Hypothalamus (tissue), 51 donors: ENCODE measurements at places on chromosomes 1 and 21.

DNA sequence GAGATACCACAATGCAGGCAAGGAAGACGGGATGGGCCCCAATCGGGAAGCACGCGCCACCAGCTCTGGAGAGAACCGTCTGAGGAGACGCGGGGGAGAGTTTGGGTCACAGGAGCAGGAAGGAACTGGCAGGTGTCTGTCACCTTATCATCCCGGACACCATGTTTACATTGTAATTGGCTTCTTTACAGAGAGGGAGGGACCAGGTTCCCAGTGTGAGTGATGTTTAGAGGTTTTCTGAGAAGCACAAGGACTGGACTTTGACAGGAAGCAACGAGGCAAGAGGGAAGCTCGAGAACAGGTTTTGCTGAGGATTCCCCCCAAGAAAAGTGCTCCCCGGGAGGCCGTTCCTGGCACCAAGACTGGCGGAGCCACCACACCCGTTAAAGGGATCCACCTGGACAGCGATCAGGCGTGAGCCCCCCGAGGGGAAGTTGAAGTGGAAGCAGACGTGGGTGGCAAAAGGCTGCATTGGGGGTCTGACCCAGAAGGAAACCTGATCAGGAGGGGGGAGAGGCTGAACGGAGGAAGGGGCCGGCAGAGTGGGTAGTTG is 957 bp downstream of the EPS15 start:
- DNase-seq: peak; percentile 18

- no peak for DNase-seq
Observed at GRCh38 chr1:23792151-23792945, 1.4 kb downstream of the LYPLA2 start.

GRCh38 chr1:40743860-40744259 is 39.7 kb upstream of the KCNQ4 start:
- DNase-seq: no peak

GRCh38 chr1:228182296-228183030 is 16.9 kb downstream of the IBA57 start:
- no peak for DNase-seq

DNA sequence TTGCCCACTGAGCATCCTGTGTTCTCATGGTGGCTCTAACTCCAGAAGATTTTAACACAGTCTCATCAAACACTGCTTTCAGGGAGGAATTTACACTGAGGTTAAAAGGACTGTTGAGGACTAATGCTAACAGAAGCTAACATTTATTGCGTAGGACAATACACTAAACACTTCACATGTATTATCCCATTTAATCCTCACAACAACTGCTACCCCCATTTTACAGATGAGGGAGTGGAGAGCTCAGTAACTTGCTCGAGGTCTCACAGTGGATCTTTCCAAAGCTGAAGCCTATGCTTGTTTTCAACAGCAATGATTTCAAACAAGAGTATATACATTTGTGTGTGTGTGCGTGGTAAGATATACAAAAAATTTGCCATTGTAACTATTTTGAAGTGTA is 13.9 kb downstream of the ATF3 start:
- no peak for DNase-seq

DNA sequence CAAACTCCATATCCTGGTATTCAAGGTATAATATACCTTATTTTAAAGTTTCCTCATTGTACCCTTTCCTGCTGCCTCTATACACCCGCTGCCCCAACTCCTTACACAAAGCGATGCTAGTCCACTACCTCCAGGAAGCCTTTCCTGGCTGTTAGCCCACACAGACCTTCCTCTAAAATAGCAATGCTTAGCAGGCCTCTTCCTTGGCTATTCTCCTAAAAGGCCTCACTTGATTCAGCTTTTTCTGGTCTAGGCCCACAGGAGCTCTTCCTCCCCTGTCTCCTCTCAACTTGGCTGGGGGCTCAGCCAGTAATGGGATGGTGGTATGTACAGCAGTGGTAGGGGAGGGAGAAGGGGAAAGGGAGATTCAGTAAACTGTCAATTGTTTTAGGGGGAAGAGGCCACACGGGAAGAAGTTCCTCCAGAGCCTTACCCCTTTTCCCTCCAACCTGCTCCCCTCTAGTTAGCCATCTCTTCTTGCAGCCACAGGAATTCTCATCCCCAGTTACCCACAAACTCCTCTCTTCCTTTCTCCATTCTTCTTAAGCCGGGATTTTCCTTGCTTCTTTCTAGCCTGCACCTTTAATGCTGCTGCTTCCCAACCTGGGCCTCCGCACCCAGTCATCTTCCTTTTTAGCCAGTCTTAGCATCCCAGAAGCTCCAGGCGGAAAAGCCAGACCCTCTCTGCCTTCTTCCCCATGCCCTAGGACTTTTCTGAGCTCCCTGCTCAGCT is 2.6 kb downstream of the LRRC41 start:
- DNase-seq: no peak

GRCh38 chr1:94940738-94941137 is 13.8 kb upstream of the CNN3 start:
- DNase-seq: no peak

GRCh38 chr1:171740987-171741871 is 636 bp downstream of the VAMP4 start:
- peak; percentile 73 for DNase-seq

GRCh38 chr1:3917761-3918160 is 17.7 kb upstream of the C1orf174 start:
- DNase-seq: no peak

DNA sequence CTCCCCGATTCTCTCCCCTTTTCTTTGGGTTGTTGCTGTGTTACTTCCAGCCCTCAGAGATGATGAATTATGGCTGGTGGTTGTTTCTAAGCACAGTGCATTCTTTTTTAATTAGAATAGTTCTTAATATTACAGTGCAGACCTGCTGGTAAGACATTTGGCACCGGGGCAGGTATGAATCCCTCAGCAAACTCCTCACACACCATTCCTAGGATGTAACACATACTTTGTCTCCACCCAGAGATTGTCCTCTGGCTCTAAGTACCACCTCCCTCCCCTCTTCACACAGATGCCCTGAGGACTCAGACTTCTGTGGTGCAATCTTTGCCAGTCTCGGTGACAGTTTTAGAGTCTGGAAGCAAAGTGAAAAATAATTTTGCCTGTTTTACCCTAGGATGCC is 143.1 kb downstream of the HLX start:
- no peak for DNase-seq

DNA sequence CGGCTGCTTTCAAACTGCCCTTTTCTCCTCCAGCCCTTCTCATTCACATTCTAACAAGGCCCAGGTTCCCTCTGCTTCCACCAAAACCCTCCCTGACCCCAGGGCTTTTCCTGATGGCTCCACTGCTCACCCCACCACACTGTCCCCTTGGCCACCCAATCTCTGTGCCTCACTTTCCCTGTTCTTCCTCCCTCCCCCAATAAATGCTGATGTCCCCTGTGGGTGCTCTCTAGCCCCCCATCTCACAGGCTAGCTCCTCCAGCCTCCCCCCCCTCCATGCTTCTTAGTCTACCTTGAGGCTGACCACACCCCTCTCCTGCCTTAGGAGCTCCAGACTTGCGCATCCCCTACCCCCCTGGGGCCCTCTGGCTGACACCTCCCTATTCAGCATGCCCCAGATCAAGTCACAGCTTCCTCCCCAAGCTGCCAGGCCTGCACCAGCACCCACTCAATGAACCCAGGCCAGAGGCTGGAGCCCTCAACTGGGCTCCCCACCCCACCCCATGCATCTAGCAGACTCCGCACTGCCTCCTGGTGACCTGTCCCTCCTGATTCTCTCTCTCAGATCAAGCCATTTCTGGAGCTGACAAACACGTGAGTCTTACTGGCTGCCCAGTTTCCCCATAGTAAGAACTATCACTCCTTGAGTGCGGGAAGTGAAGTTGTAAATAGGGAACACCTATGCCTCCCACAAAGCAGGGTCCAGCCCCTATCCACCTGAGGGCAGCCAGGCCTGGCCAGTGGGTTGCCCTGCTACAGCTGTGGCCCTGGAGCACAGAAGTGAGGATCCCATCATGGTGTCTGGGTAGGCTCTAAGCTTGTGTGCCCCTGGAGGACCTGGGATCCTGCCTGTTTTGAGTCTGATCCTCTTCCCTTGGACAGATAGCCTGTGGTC is 117.9 kb downstream of the DMRTB1 start:
- DNase-seq: no peak

DNA sequence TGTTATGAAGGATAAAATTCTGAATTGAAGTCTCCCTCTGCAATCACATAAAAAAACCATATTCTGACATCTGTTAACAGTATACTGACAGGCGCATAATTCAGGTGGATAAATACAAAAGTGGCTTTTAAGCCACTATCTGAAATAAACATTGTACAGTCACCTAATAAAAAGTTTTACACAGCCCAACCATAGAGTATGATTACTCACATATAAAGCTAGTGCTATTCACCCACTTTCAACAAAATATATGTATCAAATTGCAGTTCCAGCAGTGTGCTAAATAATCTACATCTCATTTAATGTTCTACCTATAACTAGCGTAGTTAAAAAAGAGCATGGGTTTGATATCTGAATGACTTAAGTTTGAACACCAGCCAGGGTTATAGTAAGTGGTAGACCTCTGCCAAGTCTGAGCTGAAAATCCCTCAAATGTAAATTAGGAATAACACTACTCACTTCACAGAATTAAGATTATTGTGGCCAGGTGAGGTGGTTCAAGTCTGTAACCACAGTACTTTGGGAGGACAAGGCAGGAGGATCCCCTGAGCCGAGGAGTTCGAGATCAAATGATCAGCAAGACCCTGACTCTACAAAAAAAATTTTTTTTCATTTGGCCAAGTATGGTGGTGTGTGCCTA is 3.9 kb downstream of the EGLN1 start:
- DNase-seq: no peak

DNA sequence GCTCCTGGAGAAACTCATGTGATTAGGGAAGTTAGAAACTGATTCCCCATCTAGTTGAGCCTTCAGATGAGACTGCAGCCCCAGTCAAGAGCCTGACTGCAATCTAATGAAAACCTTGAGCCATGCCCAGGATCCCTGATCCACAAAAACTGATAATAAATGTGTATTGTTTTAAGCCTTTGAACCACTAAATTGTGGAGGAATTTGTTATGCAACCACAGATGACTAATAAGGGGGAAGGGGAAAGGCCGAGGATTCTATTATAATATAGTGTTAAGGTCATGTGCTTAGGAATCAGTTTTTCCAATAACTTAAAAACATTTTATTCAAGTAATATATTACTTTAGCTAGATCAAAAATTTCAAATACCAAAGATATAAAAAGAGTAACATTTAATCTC is 52.8 kb upstream of the USP25 start:
- DNase-seq: no peak

- no peak for DNase-seq
Observed at GRCh38 chr1:12152113-12152891, 14.5 kb upstream of the TNFRSF1B start.

DNA sequence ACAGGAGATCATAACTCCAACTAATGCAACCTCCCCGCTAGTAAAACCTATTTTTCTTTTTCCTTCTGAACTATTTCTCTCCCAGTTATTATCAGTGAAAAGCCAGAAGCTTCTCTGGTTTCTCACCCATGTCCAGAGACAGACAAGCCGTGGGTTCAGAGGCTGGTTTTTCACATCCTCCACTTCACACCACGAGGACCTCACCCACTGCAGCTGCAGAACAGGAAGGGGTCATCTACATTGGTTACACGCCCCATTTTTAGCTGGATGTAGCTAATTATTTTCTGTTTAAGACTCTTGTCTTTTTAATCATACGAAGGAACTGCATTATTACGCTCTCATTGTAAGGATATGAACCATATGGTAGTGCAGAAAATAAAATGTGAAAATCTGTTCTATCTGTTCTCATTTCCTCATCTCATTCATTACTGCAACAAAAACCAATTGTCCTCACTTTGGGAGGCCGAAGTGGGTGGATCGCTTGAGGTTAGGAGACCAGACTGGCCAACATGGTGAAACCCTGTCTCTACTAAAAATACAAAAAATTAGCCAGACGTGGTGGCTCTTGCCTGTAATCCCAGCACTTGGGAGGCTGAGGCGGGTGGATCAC is 39.1 kb upstream of the CLDN14 start:
- DNase-seq: no peak

DNA sequence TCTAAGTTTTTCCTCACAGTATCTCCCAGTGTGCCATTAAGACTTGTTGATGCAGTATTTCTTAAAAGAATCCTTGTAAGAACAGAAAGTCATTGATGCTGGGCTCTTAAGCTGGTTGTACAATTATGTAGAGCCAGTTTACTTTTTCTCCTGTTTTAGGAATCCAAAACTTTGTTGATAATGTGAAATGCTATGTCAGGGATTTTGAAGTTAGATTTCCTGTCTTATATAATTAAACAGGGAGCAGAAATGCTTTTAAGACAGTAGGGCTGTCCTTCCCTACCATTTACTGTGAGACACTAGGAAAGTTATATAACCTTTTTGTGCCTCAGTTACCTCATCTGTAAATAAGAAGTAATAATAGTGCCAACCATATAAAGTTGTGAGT is 26.0 kb downstream of the CCDC18 start:
- no peak for DNase-seq

GRCh38 chr1:6008696-6009095 is 16.5 kb upstream of the NPHP4 start:
- DNase-seq: no peak

GRCh38 chr21:16969636-16970035 is 543.2 kb upstream of the CXADR start:
- DNase-seq: no peak

DNA sequence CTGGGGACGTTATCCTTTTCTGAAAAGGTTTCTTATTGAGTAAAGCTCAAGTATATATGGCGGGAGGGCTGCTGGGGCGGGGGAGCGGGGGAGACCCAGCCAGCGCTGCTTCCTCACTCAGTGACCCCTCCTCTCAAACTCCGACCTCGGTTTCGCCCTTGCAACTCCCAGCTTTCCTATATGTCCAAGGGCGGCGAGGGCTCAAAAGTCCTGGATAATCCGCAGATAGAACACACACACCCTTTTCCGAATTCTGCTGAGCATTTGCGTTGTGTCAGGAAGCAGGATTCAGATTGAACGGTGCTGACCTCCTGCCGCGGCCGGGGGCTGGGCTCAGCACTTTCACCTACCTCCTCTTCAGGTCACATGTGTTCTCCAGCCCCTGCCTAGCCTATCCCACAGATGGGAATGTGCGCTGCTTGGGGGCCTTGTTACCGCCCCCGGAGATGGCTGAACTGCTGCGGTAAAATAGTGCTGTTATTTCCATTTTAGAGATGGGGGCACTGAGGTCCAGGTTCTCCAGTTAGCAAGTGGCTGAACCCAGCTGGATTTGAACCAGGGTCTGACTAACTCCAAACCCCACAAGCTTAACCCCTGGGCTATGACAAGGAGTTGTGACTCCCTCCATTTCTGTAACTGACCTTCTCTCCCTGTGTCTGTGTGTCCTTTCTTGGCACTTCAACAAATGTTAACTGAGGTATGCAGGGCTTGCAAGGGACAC is 795 bp upstream of the AHDC1 start:
- no peak for DNase-seq

GRCh38 chr1:13826591-13826990 is 126.6 kb downstream of the PRDM2 start:
- no peak for DNase-seq
